Stimulated activated CD4-positive, alpha-beta T cell treated with anti-CD3 and anti-CD28 coated beads, Interleukin-4, amount 100 ng/mL, for 24 hours (primary cell): ENCODE measurements at places on chromosomes 5 and 9.

DNA sequence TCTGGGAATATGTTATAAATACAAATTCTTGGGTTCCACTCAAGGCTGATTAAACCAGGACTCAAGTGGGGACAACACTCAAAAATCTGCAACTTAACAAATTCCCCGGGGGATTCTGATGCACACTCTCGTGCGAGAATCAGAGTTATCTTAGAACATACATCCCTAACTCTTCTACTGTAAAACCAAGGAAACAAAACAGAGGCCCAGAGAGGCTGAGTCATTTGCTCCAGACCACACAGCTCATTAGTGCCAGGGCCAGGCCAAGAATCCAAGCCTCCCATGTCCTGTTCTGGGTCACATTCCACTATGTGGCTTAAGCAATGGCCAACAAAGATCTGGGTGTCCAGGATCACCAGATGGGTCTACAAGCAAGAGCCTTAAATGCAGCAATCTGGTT, 166.0 kb downstream of the ADAMTS12 start:
- no peak for DNase-seq

- DNase-seq, result no peak
Measured at GRCh38 chr5:158233735-158234322, 374.9 kb upstream of the CLINT1 start.

GRCh38 chr5:119330367-119331183, 25.2 kb upstream of the TNFAIP8 start:
- DNase-seq, result peak; percentile 77

DNA sequence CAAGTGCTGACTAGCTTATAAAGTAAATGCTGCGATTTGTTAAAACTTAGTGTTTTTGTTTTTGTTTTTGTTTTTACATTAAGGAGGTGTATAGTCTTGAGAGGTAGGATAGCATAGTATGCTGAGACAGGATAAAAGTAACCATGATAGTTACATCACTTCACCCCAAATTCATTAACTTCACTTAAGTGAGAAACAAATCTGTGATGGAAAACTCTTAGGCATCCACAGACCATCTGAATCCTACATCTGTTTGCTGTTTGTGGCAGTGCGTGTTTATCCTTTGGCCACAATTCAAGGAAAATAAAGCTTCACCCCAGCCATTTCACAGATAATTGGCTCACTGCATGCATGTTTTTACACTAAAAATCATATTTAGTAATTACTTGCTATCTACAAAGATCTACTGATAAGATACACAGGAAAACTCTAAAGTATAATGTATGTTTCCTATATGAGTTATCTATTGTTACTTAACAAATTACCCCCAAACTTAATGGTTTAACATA, 82.0 kb downstream of the ZNF622 start:
- DNase-seq, result no peak

GRCh38 chr5:31268686-31269085, 75.2 kb downstream of the CDH6 start:
- DNase-seq, result no peak

DNA sequence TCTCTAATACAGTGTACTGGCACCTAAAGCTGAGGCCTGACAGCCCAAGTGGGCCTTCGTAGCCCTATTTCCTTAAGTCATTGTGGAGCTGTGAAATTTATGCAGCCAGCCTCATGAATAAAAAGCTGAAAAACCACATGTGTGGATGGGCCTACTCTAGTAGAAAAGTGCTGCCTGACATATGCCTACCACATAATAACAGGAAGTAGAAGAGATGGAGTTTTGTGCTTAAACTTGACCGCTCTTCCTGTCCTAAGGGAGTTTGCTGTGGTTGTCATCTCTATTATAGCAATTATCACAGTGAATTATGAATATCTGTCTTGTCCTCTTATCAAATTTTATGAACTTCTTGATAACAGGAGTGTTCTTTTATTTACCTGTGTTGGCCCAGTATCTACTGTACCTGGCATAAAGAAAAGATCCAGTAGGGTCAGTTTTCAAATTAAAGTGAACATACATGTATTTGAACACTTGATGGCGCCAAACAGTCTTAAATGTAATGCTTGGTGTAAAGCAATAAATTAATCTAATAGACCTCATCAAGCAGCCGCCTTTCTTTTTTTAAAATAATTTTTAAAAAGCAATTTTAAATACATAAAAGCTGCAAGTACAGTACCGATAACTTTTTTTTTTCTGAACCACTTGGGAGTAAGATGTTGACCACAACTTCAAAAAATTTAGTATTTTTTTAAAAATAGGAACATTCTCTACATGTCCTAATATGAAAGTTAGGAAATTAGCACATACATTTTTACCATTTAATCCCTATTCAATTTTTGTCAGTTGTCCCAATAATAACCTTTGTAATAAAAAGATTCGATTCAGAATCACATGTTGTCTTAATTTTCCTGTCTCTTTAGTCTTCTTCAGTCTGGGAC, 51.0 kb downstream of the FKTN start:
- no peak for DNase-seq

GRCh38 chr9:2209400-2209799, 194.3 kb downstream of the SMARCA2 start:
- DNase-seq, result no peak

GRCh38 chr9:26524267-26524666, 368.3 kb downstream of the CAAP1 start:
- no peak for DNase-seq

DNA sequence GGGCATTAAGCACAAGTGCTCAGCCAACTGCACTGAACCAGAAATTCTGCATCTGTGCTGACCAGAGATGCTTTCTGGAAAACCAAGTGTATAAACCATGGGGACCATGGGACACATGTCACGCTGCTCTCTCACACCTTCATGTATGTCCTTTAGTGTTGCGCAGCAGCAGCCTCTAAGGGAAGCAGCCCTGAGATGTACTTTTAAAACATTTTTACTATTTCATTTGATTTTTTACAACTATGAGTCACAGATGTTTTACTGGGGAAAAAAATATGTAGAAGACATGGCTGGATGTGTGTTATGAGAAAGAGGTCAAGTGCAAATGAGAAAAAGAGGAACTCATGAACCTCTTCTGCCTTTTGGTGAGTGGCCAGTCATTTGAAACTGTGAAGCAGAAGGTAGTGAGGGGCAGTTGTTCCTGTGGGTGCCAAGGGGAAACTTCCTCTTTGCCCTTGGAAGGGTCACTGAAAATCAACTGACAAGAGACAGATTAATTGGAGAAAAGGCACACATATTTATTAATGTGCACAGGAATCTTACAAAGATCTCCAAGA, 31.4 kb upstream of the SYK start:
- DNase-seq, result no peak

- DNase-seq, result no peak
Measured at GRCh38 chr9:129596541-129597331, 24.2 kb downstream of the C9orf50 start.

GRCh38 chr9:89359751-89360261, 41.5 kb downstream of the SECISBP2 start:
- DNase-seq, result no peak

DNA sequence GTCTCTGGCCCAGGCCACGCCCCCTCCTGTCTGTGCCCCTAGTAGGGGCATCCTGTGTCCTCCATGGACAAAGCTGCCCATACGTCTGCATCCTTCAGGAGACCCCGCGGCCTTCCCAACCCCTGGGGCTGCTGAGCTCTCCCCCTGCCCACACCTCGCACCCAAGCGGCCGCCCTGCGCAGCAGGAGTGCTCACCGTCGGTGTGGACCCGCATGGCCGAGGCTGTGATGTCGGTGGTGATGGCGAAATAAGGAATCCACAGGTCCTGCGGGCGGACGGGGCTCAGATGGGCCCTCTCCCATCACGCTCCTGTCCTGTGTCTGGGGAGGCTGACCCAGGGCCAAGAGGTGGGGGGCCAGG, 4.8 kb upstream of the NSMF start:
- no peak for DNase-seq

DNA sequence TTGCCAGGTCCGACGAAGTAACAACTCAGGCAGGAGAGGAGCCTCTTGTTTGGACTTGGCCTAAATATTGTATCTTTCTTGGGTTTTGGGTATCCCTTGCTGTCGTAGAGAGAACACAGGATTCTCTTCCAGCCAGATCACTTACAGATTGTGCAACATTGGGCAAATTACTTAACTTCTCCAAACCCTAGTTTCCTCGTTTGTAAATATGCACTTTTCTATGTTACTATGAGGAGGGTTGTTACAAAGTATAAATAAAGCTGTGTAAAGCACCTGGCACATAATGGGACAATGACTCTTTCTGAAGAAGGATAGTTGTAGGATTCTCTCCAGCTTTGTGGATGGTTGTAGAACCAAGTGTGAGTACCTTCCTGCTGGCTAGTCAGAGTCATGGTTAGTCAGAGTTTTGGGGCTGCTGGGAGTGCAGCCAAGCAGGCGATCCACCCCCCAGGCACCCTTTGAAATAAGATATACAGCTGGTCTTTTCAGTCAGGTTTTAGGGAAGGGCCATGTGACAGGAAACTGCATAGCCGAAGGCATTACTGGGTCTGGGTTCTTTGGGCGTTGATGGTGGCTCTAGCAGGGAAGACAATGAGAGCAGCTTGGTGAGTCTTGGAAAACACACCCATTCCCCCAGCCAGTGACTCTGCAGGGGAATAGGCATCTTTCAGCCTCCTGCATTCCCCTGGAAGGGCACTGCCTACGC, 49.9 kb upstream of the GDNF start:
- no peak for DNase-seq
